GM13977 (cell line): ENCODE measurements at places on chromosomes 6 and 20.

DNA sequence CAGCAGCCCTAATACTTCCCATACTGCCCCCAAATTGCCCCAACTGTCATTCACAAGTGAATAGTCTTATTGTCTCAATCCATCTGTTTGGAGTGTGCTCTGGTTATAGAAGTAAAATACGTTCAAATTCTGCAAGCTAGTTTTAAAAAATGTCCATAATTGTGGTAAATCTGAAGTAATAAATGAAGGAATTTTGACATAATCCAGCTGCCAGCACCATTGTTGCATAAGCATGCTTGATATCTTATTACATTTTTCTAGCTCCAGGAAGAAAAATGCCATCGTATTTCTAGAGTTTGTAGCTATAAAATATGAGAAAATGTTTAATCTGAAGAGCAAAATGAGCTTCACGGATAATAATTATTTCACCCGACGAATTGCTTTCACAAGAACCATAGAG lies 664.7 kb downstream of the RFPL4B start:
- no peak for DNase-seq

DNA sequence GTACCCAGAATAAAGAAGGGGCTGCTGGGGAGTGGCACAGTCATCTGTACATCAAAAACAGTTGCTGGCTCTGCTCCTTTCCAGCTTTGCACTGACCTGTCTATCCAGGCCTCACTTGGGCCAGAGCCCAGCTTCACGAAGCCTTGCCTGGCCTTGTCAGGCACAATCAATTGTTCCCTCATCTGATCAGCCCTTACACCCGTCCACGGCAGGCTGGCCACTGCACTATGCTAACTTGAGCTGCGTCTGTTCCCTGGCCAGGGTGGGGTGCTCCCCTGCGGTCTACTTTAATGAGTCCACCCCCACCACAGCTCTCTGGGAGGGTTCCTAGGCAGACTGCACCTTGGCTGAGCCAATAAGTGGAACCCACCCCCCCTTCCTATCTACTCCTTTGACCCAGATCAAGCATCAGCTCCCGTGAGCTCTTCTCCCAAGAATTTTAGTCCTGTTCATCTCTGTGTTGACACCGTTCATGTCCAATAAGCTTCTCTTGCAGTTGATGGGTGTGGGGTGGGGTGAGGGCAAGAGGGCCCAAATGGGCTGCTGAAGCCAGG lies 74.3 kb upstream of the MLN start:
- no peak for DNase-seq

DNA sequence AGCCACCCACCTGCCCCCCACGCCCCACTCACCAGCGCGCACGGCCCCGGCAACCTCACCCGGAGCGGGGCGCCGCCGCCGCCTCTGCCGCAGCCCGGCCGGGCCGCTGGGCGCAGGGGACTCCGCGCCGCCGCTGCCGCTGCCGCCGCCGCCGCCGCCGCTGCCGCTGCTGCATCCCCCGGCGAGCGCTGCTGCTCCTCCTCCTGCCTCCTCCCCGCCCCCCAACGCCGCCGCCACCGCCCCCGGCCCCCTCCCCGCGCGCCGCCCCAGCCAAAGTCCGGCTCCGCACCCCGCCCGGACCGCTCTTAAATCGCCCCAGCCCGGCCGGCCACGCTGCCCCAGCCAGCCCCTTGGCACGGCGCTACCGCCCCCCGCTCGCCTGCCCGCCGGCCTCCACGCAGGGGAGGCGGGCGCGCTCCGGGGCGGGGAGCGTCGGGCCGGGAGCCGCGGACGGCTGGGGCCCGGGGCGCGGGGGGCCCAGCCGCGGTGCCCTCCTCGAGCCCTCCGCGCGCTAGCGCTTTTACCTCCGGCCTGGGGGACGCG lies at the start of gene SULF2:
Gene SULF2 (minus strand): TSS at position 171 of the 543 bp plus-strand sequence. CDS start 28,118 bp downstream, outside the sequence.
- DNase-seq: peak; percentile 63

- DNase-seq: no peak
Observed at GRCh38 chr20:1302685-1303541, 26.0 kb downstream of the SDCBP2 start.

GRCh38 chr6:42729731-42730130 lies 7.3 kb upstream of the PRPH2 start:
- no peak for DNase-seq

DNA sequence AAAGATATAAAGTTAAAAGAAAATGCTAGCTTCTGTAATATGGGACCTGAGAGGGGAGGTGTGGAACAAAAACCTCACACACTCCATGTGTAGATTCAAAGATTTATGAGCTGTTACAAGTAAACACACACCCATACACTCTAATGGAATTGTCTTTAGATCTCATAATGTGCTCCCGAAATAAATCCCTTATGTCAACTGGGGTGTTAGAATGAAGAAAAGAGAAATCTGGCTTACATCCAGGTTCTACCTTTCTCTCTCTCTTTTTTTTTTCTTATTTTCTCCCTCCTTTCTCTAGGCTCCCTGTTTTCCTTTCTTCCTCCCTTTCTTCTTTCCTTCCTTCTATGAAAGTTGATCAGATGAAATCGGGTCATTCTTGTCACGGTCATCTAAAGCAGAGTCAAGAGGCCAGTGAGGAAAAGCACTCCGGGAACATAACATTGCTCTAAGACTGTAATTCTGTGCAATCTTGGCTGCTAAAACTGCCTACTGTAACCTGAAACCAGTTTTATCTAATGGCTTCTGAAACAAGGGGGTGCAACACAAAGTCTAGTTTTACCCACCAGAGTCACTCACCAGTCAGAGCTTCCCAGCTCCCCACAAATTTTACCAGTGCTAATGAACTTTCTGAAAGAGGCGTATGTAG lies 68.3 kb upstream of the BTBD3 start:
- DNase-seq: no peak

GRCh38 chr20:6094063-6094462 lies 28.8 kb downstream of the FERMT1 start:
- DNase-seq: no peak
